Right atrium auricular region (tissue), 2 donors: ENCODE measurements at places on chromosomes 4 and X. TPM values are rescaled to one million over a fixed set of nuclear protein-coding genes. Genes with fewer than 3 reads are reported as not detected.
A peak's percentile ranks its signal among the peaks of the same experiment; 100 is the strongest.

GRCh38 chrX:20523626-20524312, 257.1 kb upstream of the RPS6KA3 start:
- H3K27me3 ChIP-seq, result no peaks in the 10 kb centered on the region
- DNase-seq, result no peak
- no peaks in the 10 kb centered on the region for H3K36me3 ChIP-seq
- H3K4me1 ChIP-seq, result no peaks in the 10 kb centered on the region
- H3K4me3 ChIP-seq, result no peak overlapping the region

Gene BLTP1
- 55.2 TPM for total RNA-seq

- no peaks in the 10 kb centered on the region for H3K4me1 ChIP-seq
- H3K36me3 ChIP-seq, result no peaks in the 10 kb centered on the region
- H3K4me3 ChIP-seq, result no peak overlapping the region
- H3K27me3 ChIP-seq, result no peaks in the 10 kb centered on the region
Observed at GRCh38 chr4:53121264-53121865, 244.5 kb downstream of the SCFD2 start.

- peak overlapping the region; percentile 99 for H3K27ac ChIP-seq
- H3K4me3 ChIP-seq, result peak overlapping the region; percentile 92
- H3K36me3 ChIP-seq, result peaks cover 33% of the 10 kb centered on the region
Observed at GRCh38 chr4:173332963-173333657, 1.0 kb downstream of the HMGB2 start.
